Smooth muscle cell of bladder (primary cell): ENCODE measurements at places on chromosomes 3 and 15. TPM values are rescaled to one million over a fixed set of nuclear protein-coding genes. Genes with fewer than 3 reads are reported as not detected.

The PIF1 gene
- 4.7 and 7.2 TPM in 2 replicates for total RNA-seq

The ACAN gene
- total RNA-seq, result 0.28 and 0.92 TPM in 2 replicates

The DISP2 gene
- under 0.01 and 0.09 TPM in 2 replicates for total RNA-seq

The RAD51 gene
- 1.4 and 1.6 TPM in 2 replicates for total RNA-seq

The SAMD7 gene
- not detected in 2 replicates for total RNA-seq

The ZNF106 gene
- total RNA-seq, result 76.9 and 90.5 TPM in 2 replicates

The MESP2 gene
- total RNA-seq, result 0.37 and 0.57 TPM in 2 replicates

The NR1I2 gene
- total RNA-seq, result not detected in 2 replicates

The FGD5 gene
- total RNA-seq, result 0.14 and 0.37 TPM in 2 replicates

The SLC51A gene
- not detected in 2 replicates for total RNA-seq

The KCNMB2 gene
- not detected in 2 replicates for total RNA-seq

The CNTN6 gene
- total RNA-seq, result 0.18 TPM in 1 of 2 replicates, not detected in the other

The RASGRP1 gene
- 0.37 and 0.43 TPM in 2 replicates for total RNA-seq

The GABRG3 gene
- not detected in 2 replicates for total RNA-seq

The ARNT2 gene
- total RNA-seq, result 5.5 and 7.0 TPM in 2 replicates

The PLSCR4 gene
- total RNA-seq, result 21.0 and 23.9 TPM in 2 replicates

The SLC2A2 gene
- total RNA-seq, result 0.09 TPM in 1 of 2 replicates, not detected in the other

The LDHAL6B gene
- not detected in 2 replicates for total RNA-seq

The GOLGA8A gene
- 8.9 and 9.0 TPM in 2 replicates for total RNA-seq

The TMEM207 gene
- total RNA-seq, result not detected in 2 replicates

The UNC13C gene
- total RNA-seq, result not detected in 2 replicates

The CCR2 gene
- not detected in 2 replicates for total RNA-seq

The LSMEM2 gene
- not detected in 2 replicates for total RNA-seq

The RTP4 gene
- total RNA-seq, result 1.6 and 2.0 TPM in 2 replicates

The ITIH4 gene
- total RNA-seq, result 1.2 and 1.6 TPM in 2 replicates

The MAP6D1 gene
- total RNA-seq, result 0.57 and 1.6 TPM in 2 replicates

The SLC15A2 gene
- total RNA-seq, result 0.14 and 0.37 TPM in 2 replicates

The HCN4 gene
- total RNA-seq, result not detected in 2 replicates
